ENCODE measurements at places on chromosomes 4 and X.

DNA sequence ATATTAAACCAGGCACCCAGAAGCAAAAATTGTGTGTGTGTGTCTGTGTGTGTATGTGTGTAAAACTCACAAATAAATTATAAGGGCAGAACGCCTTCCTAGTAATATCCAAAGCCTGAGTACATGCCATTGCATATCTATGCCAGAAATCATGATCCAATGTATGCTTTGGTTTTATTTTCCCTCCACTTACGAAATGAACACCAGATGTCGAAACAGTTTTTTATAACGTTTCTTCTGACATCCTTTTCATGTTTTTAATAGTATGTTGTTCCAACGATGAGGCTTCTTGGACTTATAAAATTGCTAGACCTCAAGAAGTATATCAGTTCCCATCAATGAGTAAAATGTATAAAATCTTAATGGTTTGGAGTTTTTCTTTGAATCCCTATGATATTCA lies 55.4 kb downstream of the KCNIP4 start:
- H3K27me3 ChIP-seq: no peaks in the 10 kb centered on the region
- no peak overlapping the region for H3K4me3 ChIP-seq
- H3K4me1 ChIP-seq: peaks cover under 1% of the 10 kb centered on the region
- DNase-seq: no peak
- no peak overlapping the region for H3K27ac ChIP-seq

DNA sequence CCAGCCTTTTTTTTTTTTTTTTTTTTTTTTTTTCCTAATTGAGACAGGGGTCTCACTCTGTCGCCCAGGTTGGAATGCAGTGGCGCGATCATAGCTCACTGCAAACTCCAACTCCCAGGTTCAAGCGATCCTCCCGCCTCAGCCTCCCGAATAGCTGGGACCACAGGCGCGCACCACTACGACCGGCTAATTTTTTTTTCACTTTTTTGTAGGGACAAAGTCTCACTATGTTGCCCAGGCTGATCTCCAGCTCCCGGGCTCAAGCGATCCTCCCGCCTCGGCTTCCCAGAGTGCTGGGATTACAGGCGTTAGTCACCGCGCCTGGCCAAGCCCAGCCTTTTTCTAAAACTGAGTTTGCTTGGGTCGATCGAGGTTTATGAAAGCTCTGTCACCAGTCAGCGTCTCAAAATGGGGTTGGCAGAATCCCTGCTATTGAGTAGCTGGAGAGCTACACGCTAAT lies 1.3 kb upstream of the OTUD5 start:
- peaks cover 21% of the 10 kb centered on the region for H3K36me3 ChIP-seq
- no peak for DNase-seq
- H3K4me3 ChIP-seq: peak overlapping the region; percentile 99
- H3K27ac ChIP-seq: peak overlapping the region; percentile 83
- H3K4me1 ChIP-seq: peaks cover 31% of the 10 kb centered on the region

GRCh38 chr4:164807611-164808010 lies 53.7 kb downstream of the SMIM31 start:
- H3K27ac ChIP-seq: no peak overlapping the region
- no peaks in the 10 kb centered on the region for H3K4me1 ChIP-seq
- H3K4me3 ChIP-seq: no peak overlapping the region

DNA sequence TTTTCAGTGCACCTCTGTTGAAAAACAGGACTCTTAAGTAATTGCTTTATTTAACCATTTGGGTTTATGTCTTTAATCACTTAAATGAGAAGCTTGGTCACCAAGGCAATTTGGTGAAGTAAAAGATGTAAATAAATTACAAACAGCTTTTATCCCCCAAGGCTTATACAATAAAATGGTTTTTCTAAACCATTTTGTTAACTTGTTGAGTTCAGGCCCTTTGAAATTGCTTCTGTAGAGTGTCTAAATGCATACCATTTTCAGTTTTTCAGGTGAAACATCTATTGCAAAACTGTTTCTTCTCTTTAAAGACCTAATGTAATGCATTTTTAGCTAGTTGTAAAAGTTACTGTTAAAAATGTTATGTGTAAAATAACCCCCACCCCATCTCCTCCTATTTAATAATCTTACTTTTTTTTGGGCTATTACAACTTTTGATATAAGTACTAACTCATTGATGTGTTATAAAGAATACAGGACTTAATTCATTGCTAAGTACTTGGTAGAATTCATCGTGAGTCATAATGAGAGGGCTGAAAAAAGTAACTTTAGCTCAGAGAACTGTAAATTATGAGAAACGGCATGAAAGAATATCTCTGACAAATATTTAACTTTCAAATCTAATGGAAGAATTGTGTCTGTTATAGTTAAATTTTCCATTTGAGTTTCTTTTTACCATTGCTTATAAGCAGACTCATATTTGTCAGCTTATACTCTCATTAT lies 4.5 kb downstream of the RAPGEF2 start:
- peak overlapping the region; percentile 73 for H3K27ac ChIP-seq
- DNase-seq: no peak
- peaks cover 48% of the 10 kb centered on the region for H3K4me1 ChIP-seq
- H3K4me3 ChIP-seq: peak overlapping the region; percentile 66
- H3K27me3 ChIP-seq: no peaks in the 10 kb centered on the region

DNA sequence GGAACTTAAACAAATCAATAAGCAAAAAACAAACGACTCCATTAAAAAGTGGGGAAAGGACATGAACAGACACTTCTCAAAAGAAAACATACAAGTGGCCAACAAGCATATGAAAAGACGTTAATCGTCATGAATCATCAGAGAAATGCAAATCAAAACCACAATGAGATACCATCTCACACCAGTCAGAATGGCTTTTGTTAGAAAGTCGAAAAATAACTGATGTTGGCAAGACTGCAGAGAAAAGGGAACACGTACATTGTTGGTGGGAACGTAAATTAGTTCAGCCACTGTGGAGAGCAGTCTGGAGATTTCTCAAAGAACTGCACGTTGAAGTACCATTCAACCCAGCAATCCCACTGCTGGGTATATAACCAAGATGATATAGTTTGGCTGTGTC lies 23.7 kb downstream of the NEUROG2 start:
- H3K4me3 ChIP-seq: no peak overlapping the region
- no peak overlapping the region for H3K27ac ChIP-seq
- no peak for DNase-seq
- no peaks in the 10 kb centered on the region for H3K4me1 ChIP-seq
- H3K27me3 ChIP-seq: peaks cover 16% of the 10 kb centered on the region

DNA sequence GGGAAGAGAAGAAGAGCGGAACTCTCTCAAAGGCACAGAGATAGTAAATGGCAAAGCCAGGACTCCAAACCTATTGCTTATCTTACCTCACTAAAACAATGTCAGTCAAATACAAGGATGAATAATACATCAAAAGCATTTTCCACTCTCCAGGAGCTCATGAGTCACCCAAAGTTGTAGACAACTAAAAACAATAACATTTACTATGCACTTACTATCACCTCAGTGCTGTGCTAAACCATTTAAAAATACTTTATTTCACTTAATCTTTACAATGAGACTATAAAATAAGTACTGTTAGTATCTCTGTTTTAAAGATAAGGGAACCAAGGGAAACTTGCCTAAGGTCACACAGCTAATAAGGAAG lies 163.2 kb upstream of the SPANXC start:
- DNase-seq: no peak
- H3K27ac ChIP-seq: no peak overlapping the region
- no peaks in the 10 kb centered on the region for H3K4me1 ChIP-seq
- no peaks in the 10 kb centered on the region for H3K27me3 ChIP-seq
- no peaks in the 10 kb centered on the region for H3K36me3 ChIP-seq

GRCh38 chrX:103464774-103465117 lies 54.5 kb downstream of the RAB40A start:
- peaks cover 8% of the 10 kb centered on the region for H3K4me1 ChIP-seq
- H3K27me3 ChIP-seq: peaks cover 3% of the 10 kb centered on the region
- peak; percentile 56 for DNase-seq
- no peaks in the 10 kb centered on the region for H3K36me3 ChIP-seq
- peak overlapping the region; percentile 79 for H3K4me3 ChIP-seq

GRCh38 chrX:31038575-31039326 lies 33.1 kb downstream of the FTHL17 start:
- no peaks in the 10 kb centered on the region for H3K36me3 ChIP-seq
- peak; percentile 2 for DNase-seq
- peaks cover 10% of the 10 kb centered on the region for H3K27me3 ChIP-seq
- H3K4me3 ChIP-seq: no peak overlapping the region

GRCh38 chr4:78754872-78755271 lies 21.3 kb upstream of the BMP2K start:
- H3K27ac ChIP-seq: no peak overlapping the region
- peaks cover 4% of the 10 kb centered on the region for H3K4me1 ChIP-seq
- no peaks in the 10 kb centered on the region for H3K27me3 ChIP-seq
- no peak overlapping the region for H3K4me3 ChIP-seq
- DNase-seq: no peak

- no peaks in the 10 kb centered on the region for H3K27me3 ChIP-seq
- H3K36me3 ChIP-seq: no peaks in the 10 kb centered on the region
- no peak for DNase-seq
- H3K27ac ChIP-seq: no peak overlapping the region
- H3K4me1 ChIP-seq: no peaks in the 10 kb centered on the region
- no peak overlapping the region for H3K4me3 ChIP-seq
These were observed 223.8 kb upstream of the TAPT1 start for GRCh38 chr4:16450031-16450430.

DNA sequence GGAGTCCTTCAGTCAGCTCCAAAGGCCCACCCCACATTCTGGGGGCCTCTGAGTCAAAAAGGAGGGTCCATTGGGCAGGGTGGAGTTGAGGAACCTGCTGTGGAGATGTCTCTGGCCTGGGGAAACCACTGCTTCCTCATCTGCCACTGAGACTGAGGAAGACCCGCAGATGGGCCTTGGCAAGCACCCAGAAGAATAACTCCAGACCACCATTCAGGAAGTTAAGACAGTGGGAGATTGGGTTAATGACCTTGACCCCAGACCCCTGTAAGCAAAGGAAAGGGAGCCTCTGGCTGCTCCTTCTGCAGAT lies 8.1 kb upstream of the HSD17B10 start:
- H3K4me1 ChIP-seq: peaks cover 17% of the 10 kb centered on the region
- H3K27ac ChIP-seq: no peak overlapping the region
- no peaks in the 10 kb centered on the region for H3K36me3 ChIP-seq
- H3K4me3 ChIP-seq: peak overlapping the region; percentile 81
- no peak for DNase-seq

DNA sequence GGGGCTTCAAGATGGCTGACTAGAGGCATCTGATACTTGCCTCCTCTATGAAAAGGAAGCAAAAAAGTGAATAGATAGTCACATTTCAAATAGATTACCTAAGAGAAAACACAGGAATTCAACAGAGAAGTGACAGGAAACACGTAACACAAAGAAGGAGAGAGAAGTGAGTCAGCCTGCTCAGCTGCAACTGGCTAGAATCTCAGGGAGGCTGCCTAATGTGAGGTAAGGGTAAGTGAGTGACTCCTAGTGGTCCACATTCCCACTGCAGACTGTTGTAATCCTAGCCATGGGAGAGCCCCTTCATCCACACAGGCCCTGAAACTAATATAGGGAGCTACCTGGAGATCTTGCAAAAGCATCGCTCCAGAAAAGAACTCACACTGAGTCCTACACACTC lies 179.2 kb downstream of the SLC7A11 start:
- no peak for DNase-seq
- H3K27ac ChIP-seq: no peak overlapping the region
- H3K27me3 ChIP-seq: no peaks in the 10 kb centered on the region
- H3K4me3 ChIP-seq: no peak overlapping the region
- no peaks in the 10 kb centered on the region for H3K36me3 ChIP-seq

DNA sequence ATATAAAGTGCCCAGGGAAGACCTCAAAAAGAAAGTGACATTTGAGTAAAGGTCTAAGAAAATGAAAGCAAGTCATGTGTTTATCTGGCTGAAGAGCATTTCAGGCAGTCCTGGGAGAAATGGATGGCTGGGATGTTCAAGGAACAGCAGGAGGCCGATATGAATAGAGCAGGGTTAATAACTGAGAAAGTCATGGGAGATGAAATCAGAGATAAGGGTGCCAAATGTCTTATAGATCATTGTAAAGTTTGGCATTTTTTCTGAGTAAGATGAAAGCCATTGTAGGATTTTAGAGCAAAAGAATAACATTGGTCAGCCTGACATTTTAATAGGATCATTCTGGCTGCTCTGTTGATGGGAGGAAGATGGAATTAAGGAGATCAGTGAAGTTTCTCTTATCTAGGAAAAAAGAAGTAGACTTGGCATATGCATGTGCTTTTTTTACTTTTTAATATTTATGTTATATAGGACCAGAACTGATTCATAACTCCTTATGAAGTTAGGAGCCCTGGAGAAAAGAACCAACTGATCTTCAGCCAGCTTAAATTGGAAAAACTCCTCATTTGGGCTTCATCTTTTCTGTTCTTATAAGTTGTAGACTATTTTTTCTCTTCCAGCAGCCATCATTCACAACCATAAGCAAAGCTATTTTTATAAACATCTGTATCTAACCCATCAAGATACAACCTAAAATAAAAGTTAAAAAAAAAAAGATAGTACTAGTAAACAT lies 18.6 kb downstream of the AIMP1 start:
- H3K27me3 ChIP-seq: no peaks in the 10 kb centered on the region
- DNase-seq: no peak
- peaks cover 64% of the 10 kb centered on the region for H3K36me3 ChIP-seq
- no peak overlapping the region for H3K27ac ChIP-seq

- peaks cover 2% of the 10 kb centered on the region for H3K36me3 ChIP-seq
- H3K4me1 ChIP-seq: peaks cover 26% of the 10 kb centered on the region
- no peak overlapping the region for H3K27ac ChIP-seq
These were observed 14.9 kb upstream of the LOC101059915 start for GRCh38 chrX:71652405-71652804.
